T-helper 1 cell (primary cell): ENCODE measurements at places on chromosomes 2 and 18.

- DNase-seq: no peak
These were observed 7.8 kb downstream of the LIMS1 start for GRCh38 chr2:108542071-108542470.

DNA sequence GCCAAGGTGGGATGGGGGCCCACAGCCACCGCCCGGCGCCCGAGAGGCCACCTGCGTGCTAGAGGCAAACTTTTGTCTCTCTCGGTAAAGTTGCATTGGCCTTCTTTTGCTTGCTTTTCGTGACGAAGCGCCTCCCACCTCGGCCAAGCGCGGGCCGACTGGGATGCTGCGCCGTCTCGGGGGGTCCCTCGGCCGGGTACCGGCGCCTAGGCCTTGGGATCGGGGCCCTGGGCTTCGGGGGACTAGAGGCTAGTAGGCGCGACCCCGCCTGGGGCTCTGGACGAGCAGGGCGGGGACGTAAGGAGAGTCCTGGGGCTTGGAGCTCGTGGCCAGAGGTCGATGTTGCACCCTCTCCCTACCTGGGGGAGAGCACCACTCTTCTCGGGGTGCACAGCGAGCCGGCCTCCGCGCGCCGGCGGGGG is 545 bp downstream of the GLI2 start:
- DNase-seq: no peak

DNA sequence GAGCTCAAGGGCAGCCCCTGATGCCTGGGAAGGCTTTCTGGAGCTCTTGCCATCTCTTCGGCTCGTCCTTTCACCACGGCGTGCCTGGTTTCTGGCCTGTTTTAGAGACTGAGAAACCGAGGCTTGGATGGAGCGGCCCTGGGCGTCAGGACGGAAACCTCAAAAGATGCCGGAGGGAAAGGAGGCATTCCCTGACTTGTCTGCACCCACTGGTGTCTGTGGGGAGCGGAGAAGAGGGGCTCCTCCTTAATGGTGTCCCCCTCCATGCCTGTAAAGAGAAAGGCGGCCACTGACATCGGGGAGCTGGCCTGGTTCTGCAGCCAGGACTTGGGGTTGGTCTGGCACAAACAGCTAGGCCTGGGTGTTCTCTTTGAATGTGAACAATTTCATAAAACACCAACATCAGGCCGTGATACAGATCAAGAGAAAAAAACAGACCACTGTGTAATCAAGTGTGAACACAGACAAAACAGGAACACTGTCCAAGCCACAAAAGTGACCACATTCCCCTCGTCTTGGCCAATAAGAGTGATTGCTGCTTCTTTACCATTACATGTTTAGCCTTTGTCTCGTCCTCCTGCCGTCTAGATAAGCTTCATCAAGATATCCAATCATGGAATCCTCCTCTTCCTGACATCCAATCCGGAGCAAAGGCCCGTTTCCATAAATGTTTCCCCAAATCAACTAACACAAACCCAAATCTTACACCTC is 633 bp upstream of the ILKAP start:
- no peak for DNase-seq

GRCh38 chr18:50432915-50433314 is 58.1 kb downstream of the SKA1 start:
- no peak for DNase-seq

GRCh38 chr18:62566199-62566598 is 43.4 kb downstream of the ZCCHC2 start:
- no peak for DNase-seq
